Effector memory CD4-positive, alpha-beta T cell (primary cell): ENCODE measurements at places on chromosomes 16 and 17.
A peak's percentile ranks its signal among the peaks of the same experiment; 100 is the strongest.

- no peak for DNase-seq
Observed at GRCh38 chr17:66365903-66366302, 63.5 kb downstream of the PRKCA start.

- no peak for DNase-seq
Observed at GRCh38 chr17:72598695-72599094, 477.9 kb downstream of the SOX9 start.

- DNase-seq = no peak
Observed at GRCh38 chr17:15971098-15971678, 26.3 kb downstream of the ADORA2B start.

DNA sequence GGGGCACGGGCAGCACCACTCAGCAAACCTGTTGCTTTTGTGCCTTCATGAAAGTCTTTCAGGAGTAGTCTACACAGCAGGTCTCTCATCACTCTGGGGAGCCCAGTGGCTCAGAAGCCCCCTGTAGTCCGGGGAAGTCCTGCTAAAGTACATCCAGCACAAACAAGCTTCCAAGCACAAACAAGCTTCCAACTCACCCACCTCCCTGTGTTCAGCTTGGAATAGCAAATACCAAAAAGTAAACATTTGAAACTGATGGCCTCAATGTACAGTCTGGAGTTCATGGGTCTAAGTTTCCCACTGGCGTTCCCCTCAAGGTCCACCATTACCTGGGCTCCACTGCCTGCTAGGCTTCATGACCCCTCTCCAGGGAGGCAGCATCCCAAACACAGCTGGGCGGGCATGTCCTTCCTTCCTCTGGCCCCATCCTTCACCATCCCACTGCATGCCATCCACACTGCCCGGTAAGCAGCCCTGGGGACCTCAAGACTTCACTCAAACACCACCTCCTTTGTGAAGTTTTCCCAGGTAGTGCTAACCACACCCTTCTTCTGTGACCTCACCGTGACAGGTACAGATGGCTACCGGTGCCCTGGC lies 62.8 kb upstream of the SIAH1 start:
- DNase-seq = no peak

GRCh38 chr16:85629326-85629725 lies 16.2 kb downstream of the GSE1 start:
- no peak for DNase-seq

GRCh38 chr17:57417956-57418355 lies 161.6 kb downstream of the MSI2 start:
- no peak for DNase-seq

DNA sequence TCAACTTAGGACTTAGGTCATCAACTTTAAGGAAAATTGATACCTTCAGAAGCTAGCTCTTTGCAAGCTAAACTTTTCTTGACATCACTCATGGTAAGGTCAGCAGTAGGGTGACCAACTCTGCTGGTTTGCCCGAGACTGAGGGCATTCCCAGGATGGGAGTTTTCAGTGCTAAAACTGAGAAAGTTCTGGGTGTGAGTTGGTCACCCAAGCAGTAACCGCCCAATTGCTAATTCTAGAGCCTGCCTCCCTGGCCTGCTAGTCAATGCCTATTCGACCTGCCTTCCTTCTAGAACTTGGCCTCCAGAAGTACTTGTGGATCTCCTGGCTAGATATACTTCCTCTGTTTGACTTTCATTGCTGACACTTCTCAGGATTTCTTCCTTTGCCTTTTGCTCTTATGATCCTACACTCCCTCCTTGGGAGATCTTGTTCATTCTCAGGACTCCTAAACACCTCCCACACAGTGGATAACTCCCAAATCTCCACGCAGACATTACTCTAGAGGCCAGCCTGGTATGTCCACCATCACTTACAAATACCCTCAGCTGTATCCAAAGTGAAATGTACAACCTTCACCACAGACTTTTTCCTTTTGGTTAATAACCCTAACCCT lies 10.5 kb upstream of the MYO18A start:
- no peak for DNase-seq

DNA sequence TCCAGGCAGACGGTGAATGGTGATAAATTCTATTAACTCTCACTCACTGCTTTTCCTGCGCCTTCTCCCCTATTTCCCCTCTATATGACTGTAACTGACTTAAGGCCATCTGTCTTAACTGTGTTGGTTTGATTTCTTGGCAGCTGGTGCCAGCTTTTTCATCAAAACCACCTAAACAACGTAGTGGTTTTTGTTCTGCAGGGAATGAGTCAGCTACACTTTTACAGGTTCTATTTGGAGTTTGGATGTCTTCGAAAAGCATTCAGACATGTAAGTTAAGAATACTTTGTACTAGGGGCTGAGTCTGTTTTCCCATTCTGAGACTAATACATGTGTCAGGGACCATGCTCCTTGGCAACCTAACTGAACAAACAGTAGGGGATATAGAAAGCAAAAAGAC lies 8.5 kb downstream of the REXO5 start:
- no peak for DNase-seq

DNA sequence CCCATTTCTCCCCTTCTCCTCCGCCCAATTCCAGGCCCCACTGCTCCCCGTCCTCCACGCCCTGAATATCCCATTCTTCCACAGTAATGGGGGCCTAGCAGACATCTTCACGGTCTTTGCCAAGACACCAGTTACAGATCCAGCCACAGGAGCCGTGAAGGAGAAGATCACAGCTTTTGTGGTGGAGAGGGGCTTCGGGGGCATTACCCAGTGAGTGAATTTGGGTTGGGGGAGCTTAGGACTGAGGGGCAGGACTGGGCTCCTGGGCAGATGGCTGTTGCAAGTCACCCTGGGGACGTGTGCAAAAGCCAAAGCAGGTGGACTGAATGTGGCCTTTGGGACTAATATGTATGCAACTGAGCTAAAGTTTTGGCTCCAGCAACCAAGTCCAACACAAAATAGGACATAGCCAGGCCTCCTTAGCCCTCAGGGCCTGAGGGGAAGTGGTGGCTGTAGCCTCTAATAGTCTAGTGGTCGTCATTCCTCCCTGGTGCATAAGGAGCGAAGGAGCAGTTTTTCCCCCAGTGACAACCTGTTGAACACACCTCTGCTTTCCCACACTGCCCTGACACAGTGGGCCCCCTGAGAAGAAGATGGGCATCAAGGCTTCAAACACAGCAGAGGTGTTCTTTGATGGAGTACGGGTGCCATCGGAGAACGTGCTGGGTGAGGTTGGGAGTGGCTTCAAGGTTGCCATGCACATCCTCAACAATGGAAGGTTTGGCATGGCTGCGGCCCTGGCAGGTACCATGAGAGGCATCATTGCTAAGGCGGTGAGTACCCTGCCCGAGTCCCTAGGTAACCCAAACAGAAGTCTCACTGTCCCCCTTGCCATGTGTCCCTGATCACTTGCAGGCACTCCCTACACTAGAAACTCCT lies 2.6 kb downstream of the ACADVL start:
- no peak for DNase-seq

DNA sequence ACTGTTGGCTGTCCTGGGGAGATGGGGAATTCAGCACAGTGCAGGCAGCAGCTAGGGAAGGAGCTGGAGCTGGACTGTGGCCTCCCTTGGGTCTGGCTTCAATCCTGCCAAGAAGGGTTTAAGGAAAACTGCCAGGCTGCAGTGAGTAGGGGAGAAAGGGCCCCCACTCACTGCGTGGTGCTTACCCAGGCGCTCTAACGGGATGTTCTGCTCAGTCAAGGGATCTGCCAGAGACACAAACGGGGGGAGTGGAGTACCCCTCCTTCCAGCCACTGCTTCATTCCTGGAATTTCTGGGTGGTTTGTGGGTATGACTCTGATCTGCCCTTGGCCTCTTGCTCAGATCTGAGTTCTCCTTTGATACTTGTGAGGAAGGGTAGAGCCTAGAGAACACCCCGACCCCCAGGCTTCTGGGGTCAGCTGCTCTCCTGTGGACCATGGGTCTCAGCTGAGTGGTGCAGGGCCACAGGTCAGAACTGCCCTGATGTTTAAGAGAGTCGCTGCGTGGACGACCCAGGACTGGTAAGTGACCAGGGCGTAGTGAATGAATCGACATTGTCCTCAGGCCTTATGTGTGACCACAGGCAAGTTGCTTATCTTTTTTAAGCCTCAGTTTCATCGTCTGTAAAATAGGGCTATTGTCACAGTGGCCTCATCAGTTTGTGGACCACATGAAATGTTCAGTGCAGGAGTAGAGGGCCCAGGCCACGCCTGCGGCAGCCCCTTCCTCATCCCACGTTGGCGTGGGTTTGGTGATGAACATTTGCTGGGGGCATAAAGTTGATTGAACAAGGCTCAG lies 9.6 kb downstream of the CRISPLD2 start:
- no peak for DNase-seq

GRCh38 chr17:55962951-55963401 lies 190.3 kb upstream of the ANKFN1 start:
- DNase-seq = no peak

DNA sequence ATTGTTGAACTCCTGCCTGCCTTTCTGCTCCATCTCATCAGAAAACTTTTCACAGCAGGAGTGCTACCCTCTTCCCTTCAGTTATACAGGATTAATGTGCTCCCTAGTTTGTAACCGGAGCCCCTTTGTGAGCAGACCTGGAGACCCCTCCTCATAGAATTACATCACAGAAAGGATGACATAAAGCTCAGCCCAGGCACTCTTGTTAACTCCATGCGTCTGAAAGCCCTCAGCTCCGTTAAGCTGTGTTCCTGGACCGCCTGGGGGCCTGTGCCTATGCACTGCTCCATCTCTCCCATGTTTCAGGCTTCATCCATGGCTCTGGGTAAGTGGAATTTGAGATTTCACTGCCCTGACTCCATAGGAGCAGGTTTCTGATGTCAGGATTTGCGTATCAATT lies 7.6 kb downstream of the WSCD1 start:
- DNase-seq = no peak

DNA sequence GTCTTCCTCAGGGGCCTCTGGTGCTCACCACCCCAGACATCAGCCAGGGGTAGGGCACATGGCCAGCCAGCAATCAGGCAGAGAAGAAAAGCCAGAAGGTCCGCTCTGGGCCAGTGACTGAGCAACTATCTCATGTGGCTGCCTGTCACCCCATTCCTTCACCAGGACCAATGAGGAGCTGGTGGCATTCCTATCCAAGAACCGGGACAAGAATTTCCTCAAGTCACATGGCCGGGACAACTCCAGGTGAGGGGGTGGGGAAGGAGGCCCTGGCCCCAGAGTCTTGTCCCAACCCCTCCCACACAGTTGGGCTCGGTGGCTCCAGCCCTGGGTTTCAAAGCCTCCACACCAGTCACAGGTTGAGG lies 9.4 kb downstream of the XYLT2 start:
- no peak for DNase-seq

GRCh38 chr16:57626420-57627170 lies 1.8 kb upstream of the ADGRG1 start:
- no peak for DNase-seq

DNA sequence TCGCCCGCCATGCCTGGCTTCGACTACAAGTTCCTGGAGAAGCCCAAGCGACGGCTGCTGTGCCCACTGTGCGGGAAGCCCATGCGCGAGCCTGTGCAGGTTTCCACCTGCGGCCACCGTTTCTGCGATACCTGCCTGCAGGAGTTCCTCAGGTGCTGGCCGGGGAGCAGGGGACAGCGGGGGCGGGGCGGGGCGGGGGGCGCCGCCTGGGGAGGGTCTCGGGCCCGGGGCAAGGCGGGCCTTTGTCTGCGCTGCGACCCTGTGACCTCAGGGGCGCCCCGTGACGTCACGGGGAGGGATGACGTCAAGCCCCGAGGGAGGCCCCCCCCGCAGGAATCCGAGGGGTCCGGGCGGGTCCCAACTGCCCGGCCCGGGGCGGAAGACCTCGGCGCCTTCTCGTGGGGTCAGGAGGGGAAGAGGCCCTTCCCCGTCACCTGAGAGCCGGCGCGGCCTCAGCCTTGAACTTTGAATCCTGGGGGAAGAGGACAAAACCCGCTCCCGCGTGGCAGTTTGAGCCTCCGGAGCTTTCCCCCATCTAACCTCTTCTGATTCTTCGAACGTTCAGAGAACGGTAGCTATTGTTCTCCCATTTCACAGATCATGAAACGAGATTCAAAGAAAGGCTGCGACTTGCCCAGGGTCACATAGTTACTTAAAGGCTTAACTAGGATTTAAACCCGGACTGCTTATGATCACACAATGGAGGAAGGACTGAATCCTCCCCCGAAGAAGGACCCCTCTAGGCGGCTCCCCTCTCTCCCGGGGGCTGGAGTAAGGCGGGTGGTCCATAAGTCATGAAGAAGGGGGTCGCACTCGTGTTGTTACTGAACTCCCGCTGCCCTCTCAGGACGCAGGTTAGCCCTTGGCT lies 527 bp downstream of the TRAF4 start:
- peak; percentile 49 for DNase-seq

GRCh38 chr16:75225678-75226515 lies 7.1 kb downstream of the CTRB1 start:
- no peak for DNase-seq

DNA sequence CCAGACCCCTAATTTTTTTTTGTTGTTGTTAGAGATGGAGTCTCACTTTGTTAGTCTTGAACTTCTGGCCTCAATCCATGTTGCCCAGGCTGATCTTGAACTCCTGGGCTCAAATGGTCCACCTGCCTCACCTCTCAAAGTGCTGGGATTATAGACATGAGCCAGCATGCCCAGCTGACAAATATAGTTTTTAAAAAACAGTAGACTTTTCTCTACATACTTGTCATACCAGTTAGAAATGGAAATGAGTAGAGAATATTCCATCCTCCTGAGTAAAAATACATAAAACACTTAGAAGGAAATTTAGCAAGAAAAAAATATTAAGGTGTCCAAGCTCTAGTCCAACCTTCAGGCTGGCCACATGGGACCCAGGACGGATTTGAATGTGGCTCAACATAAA lies 21.4 kb downstream of the C16orf78 start:
- no peak for DNase-seq

- DNase-seq = no peak
Observed at GRCh38 chr17:3510090-3510489, 34.3 kb downstream of the ASPA start.

DNA sequence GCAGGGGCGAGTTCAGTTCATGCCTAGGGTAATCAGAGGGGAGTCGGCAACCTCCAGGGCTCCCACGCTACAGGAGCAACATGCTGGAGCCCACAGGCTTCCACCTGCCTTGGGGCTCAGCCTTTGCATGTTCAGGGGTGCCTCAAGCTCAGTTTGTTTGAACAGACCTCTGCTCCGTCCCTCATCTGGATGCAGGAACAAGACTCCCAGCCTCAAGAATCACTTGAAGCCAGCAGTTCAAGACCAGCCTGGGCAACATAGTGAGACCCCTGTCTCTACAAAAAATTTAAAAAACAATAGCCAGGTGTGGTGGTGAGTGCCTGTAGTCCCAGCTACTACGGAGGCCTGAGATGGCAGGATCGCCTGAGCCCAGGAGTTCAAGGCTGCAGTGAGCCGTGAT lies 4.9 kb upstream of the HSD11B2 start:
- DNase-seq = no peak

DNA sequence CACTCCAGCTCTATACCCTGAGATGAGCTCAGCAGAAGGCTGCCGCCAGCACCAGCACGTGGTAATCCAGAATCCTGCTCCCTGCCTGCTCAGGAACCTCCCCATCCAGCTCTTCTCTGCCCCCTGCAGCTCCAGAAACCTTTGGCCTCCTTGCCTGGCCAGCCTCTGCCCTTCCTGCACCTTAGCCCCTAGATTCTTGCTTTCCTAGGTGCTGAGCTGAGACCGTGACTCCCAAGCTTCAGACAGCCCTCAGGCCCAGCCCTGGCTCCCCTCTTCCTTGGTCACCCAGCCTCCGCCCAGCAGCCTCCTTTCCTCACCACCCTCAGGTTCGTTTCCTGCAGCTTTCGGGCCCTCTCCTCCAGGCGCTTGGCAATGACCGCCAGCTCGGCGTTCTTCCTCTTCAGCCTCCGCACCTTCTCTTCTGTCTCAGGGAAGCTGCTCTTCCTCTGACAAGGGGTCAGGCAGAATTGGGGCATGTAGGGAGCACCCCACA lies 2.6 kb downstream of the TSPOAP1 start:
- DNase-seq = no peak
